ENCODE measurements at places on chromosomes 6 and 20. TPM values are rescaled to one million over a fixed set of nuclear protein-coding genes. Genes with fewer than 3 reads are reported as not detected.

DNA sequence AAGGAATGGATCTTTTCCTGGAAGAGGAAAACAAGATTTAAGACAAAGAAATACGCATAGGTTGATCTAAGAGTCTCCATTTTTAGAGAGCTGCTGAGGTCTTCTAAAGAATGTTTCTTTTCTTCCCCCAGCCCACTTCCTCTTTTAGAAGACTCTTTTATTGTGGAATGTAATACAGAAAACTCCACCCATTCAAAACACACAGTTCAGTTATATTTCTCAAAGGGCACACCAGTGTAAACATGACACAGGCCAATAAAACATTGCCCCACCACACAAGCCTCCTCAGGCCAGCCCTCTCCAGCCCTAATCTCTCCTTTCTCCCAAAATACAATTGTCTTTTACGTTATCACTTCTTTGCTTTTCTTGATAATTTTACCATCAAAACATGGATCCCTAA lies 42.8 kb downstream of the SLC35B3 start:
- DNase-seq, result no peak
- no peaks in the 10 kb centered on the region for H3K36me3 ChIP-seq
- no peaks in the 10 kb centered on the region for H3K4me1 ChIP-seq
- H3K4me3 ChIP-seq, result no peak overlapping the region

DNA sequence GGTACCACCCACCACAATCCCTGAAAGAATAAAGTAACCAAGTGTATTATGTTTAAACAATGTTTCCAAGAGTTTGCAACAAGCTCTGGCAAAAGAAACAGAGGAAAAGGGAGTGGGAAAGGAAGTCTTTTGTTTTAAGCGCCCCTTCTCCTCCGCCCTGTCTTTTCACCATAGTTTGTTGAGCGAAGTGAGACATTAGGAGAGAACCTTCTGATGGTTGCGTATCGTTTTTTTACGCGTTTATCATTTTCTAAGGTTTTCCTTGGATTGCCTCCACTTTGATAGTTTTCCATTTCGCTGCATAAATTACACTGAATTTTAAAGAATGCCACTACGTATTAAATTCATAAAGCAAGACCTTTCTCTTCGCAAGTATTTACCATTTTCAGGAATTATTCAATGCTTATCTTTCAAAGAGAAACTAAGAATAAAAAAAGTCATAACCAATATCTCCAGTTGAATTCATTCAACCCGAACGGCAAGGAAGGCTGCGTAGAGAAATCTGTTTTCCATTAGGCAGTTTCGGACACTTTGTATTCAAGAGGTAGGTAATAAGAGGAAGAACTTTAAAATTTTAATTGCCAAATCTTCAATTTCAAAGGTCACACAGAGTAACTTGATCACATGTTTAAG lies 920 bp upstream of the EPHA7 start:
- no peak for DNase-seq
- no peaks in the 10 kb centered on the region for H3K27me3 ChIP-seq
- no peaks in the 10 kb centered on the region for H3K4me1 ChIP-seq
- H3K27ac ChIP-seq, result no peak overlapping the region

GRCh38 chr6:2626401-2626800 lies 124.3 kb downstream of the MYLK4 start:
- no peaks in the 10 kb centered on the region for H3K36me3 ChIP-seq
- H3K4me1 ChIP-seq, result peaks cover 5% of the 10 kb centered on the region
- H3K27ac ChIP-seq, result peak overlapping the region; percentile 85
- DNase-seq, result no peak

DNA sequence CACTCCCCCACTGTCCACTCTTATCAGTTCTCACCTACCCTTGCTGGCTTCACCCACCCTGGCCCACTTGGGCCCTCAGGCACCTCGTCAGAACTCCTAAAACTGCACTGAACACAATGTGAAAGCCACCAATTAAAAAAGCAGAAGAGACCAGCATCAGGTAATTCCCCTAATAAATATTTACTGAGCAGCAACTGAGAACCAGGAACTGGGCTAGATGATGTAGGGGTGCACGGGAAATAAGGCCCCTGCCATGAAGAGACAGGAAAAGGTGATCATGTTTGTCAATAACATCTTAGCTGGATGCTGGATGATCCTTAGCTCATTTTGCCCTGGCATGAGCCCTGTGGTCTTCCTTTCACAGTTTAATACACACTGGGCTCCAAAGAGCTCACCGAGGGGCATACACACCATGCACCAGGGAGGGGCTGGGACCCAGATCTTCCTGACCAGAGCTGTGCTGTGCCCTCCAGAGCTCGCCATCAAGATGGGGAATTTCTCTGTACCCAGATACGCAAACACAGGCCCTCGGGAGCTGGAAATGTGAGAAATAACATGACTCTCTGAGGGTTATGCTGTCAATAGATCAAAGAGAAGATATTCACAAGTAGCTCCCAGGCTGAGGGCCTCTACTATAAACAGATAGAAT lies 113.6 kb upstream of the SLC22A16 start:
- H3K36me3 ChIP-seq, result no peaks in the 10 kb centered on the region
- no peaks in the 10 kb centered on the region for H3K4me1 ChIP-seq
- H3K27ac ChIP-seq, result no peak overlapping the region
- H3K27me3 ChIP-seq, result no peaks in the 10 kb centered on the region
- DNase-seq, result no peak

The LY6G6D gene
- total RNA-seq, result not detected

- no peak overlapping the region for H3K4me3 ChIP-seq
- no peak overlapping the region for H3K27ac ChIP-seq
- H3K4me1 ChIP-seq, result no peaks in the 10 kb centered on the region
- DNase-seq, result no peak
These were observed 107.7 kb upstream of the RALGAPA2 start for GRCh38 chr20:20820104-20820503.

The HLA-G gene
- total RNA-seq, result 1.3 TPM

DNA sequence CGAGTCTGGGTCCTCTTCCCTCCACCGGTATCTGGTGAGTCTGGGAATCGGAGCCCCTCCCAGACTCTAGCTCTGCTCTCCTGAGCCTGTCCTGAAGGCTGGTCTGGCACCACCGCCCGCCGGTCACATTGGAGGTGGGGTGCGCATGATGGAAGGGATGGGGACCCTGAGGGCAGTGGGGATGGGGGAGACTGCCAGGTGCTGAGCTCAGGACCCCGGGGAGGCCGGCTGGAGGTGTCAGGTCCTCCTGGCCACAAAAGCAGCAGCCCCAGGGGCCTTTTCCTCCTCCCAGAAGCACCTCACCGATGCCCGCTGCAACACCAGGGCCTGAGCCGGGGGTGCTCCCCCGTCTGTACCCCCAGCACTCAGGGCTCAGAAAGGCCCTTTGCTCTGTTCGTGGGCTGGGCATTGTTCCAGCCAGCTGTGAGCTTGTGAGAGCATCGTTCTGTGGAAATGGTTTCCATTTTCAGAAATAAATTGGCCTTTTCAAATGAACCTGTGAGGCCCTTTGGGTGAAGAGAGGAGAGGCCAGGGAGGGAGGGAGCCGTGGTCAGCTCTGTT lies 2.5 kb upstream of the NPBWR2 start:
- H3K4me1 ChIP-seq, result no peaks in the 10 kb centered on the region
- no peak overlapping the region for H3K27ac ChIP-seq

The SS18L1 gene
- total RNA-seq, result 12.1 TPM

The MAVS gene
- total RNA-seq, result 36.1 TPM

DNA sequence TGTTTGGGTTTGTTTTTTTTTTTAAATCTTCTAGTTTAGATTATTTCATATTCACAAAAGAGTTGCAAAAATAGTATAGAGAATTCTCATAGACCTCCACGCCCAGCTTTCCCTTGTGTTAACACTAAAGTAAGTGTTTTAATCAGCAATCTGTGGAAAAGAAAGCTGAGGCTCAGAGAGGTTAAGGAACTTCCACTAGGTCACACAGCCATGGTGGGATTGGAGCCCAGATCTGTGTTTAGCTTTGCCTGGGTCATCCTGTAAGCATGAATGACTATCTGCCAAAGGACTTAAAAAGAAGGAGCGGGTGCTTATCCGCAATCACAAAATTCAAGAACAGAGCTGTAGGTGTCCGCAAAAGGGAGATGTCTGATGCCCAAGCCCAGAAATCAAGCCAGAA lies 60.5 kb downstream of the EDN3 start:
- H3K27ac ChIP-seq, result no peak overlapping the region
- DNase-seq, result no peak
- H3K27me3 ChIP-seq, result no peaks in the 10 kb centered on the region
- H3K4me3 ChIP-seq, result no peak overlapping the region
- no peaks in the 10 kb centered on the region for H3K4me1 ChIP-seq
- H3K36me3 ChIP-seq, result no peaks in the 10 kb centered on the region

DNA sequence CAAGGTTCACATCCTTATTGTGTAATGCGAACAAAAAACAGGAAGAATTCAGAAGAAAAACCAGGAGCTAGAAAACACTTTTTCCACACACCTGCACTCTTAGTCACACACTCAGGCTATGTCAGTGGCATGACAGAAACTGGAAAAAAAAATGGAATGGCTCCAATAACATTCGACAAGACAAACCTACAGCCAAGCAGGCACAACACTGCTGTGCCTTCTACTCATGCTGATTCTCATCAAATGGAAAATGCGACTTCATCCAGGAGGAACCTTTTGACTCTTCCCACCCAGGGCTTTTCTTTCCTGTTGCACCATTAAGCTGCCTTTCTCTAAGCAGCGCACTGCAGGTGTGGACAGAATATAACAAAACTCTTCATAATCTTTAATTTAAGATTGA lies 163.2 kb upstream of the BTBD3 start:
- H3K27ac ChIP-seq, result no peak overlapping the region
- H3K4me3 ChIP-seq, result no peak overlapping the region
- H3K36me3 ChIP-seq, result no peaks in the 10 kb centered on the region
- no peaks in the 10 kb centered on the region for H3K4me1 ChIP-seq

DNA sequence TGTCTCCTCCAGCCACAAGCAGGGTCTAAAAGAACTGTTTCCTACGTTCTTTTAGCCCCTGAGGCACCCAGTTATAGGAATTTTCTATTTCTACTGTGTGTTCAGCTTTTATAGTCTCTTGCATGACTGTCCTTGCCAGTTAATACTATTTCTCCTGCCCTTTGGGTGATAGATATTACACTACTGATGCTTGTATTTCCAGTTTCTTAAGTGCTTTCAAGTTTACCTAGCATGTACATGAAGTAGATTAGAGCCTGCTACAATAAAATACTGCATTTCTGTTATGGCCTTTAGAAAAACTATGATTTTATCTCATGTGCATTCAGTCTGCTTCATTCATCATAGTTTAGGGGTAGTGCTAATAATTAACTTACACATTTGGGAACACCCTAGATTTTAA lies 89.6 kb downstream of the FOXO3 start:
- no peak for DNase-seq
- peak overlapping the region; percentile 9 for H3K27ac ChIP-seq
- no peaks in the 10 kb centered on the region for H3K36me3 ChIP-seq
- peaks cover 7% of the 10 kb centered on the region for H3K4me1 ChIP-seq
- no peaks in the 10 kb centered on the region for H3K27me3 ChIP-seq

The RIPPLY2 gene
- total RNA-seq, result not detected

The PSORS1C1 gene
- 4.3 TPM for total RNA-seq

GRCh38 chr6:107228754-107229153 lies 113.4 kb upstream of the BEND3 start:
- H3K27me3 ChIP-seq, result no peaks in the 10 kb centered on the region
- no peak for DNase-seq
- no peaks in the 10 kb centered on the region for H3K4me1 ChIP-seq
- H3K36me3 ChIP-seq, result no peaks in the 10 kb centered on the region
- H3K4me3 ChIP-seq, result no peak overlapping the region

- no peak for DNase-seq
- H3K27ac ChIP-seq, result no peak overlapping the region
- no peaks in the 10 kb centered on the region for H3K36me3 ChIP-seq
- no peak overlapping the region for H3K4me3 ChIP-seq
- no peaks in the 10 kb centered on the region for H3K27me3 ChIP-seq
These were observed 435.4 kb upstream of the KHDRBS2 start for GRCh38 chr6:62721408-62721807.

The PNLDC1 gene
- 0.26 TPM for total RNA-seq

DNA sequence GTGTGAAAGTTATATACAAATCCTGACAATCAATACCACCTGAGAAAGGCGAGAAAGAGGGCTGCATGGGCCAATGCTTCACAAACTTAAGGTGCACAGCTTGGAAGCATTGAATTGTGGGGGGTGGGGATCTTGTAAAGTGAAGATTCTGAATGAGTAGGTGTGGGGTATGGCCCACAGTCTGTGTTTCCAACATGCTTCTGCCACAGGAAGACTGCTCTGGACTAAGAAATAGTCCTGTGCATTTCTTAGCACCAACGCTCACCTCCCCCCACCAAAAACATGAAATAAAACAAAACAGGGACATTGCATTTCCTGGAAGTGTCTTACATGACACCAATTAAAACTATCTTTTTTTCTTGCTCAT lies 21.9 kb upstream of the TRAM2 start:
- no peak overlapping the region for H3K27ac ChIP-seq
- no peak overlapping the region for H3K4me3 ChIP-seq
- no peaks in the 10 kb centered on the region for H3K27me3 ChIP-seq
- no peaks in the 10 kb centered on the region for H3K36me3 ChIP-seq

GRCh38 chr6:50185006-50185405 lies 135.3 kb upstream of the DEFB112 start:
- no peaks in the 10 kb centered on the region for H3K27me3 ChIP-seq
- H3K4me3 ChIP-seq, result no peak overlapping the region
- no peak for DNase-seq
- H3K27ac ChIP-seq, result no peak overlapping the region
- H3K36me3 ChIP-seq, result no peaks in the 10 kb centered on the region
